ENCODE measurements at places on chromosomes 1 and 21.

DNA sequence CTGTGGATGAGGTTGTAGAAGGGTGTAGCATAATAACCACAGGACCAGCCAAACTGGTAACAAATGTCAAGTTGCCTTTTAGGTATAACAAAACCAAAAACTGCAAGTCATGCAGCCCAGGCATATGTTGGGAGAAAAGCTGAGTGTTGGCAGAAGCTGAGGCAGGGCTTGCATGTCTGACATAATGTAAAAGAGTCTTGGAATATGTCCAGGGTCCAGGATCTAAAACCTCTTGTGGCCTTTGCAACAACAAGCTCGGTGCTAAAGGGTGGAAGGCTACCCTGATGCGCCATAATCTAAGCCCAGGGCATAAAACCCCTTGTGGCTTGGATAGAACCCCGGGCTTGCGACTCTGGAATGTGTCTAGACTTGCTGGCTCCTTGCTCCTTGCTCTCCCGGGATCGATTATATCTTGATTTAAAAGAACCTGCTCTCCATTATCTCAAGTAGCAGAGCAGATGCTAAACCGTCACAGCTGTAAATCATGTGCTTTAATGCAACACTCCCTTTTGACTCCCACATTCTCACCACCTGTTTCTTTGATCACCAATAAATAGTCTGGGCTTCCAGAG, 26.5 kb upstream of the SLC35A3 start:
- DNase-seq, result no peak

GRCh38 chr1:179200586-179200985, 28.9 kb downstream of the ABL2 start:
- DNase-seq, result no peak

- DNase-seq, result no peak
These were observed 5.8 kb downstream of the TTC22 start for GRCh38 chr1:54795356-54795665.

GRCh38 chr1:203072911-203073310, 12.9 kb downstream of the MYOG start:
- DNase-seq, result no peak

- DNase-seq, result peak; percentile 55
These were observed 1.0 kb downstream of the MARCKSL1 start for GRCh38 chr1:32334864-32335534.

GRCh38 chr21:42653231-42654061, at the start of gene PDE9A:
Gene PDE9A, plus strand, starts transcription at chr21:42653621. Its CDS starts 194 bp downstream, at chr21:42653815.
- DNase-seq, result peak; percentile 80

Data from GM23338 (cell line).